ENCODE measurements at places on chromosomes 1 and 21.

DNA sequence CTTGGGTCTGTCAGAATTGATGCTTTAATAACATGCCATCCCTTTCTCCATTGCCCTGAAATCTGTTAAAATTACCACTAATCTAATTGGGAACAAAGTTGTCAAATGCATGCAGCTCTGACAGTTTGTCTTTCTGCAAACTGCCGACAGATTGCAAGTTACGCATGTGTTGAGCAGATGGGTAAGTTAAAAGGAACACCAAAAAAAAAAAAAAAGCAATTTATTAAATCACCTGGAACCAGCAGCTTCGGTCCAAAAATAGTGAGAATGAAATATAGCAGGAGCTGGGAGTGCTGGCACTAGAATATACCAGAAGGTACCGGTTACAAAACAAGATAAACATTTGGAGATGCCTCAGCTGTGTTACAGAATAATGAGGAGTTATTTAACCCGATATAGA, 149.6 kb upstream of the C1orf87 start:
- no peak for DNase-seq

DNA sequence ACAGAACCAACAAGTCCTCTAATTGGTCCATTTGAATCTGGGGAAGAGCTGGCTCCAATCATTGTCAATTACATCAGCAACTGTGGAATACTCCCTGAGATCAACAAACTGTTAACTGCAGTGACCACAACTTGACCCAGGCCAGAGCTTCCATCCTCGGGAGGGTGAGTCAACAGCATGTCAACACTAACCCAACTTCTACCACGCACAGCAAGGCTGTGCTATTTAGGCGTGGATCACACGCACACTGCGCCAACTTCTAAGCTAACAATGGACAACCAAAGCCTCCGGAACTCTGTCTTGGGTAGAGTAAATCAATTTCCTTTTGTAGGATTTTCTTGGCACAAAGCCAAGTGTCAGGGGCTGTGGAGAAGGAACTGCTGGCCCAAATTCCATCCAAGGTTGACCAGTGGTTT, 30.4 kb downstream of the APP start:
- no peak for DNase-seq

DNA sequence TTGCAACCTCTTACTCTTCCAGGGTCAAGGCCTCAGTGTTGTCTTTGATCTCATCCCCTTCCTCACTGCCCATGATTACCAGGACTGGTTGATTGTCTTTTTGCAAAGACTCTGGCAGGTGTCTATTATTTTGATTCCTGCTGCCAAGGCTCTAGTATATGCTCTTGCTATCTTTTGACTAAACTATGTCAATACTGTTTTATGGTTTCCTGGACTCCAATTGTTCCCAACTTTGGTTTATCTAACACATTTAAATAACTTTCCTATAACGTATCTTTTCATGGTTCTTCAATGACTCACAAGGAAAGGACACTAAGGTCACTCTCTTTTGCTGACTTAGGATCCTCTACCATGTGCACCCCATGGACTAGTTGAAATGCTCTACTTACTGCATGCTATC, 141.5 kb downstream of the PTPRC start:
- DNase-seq = no peak

DNA sequence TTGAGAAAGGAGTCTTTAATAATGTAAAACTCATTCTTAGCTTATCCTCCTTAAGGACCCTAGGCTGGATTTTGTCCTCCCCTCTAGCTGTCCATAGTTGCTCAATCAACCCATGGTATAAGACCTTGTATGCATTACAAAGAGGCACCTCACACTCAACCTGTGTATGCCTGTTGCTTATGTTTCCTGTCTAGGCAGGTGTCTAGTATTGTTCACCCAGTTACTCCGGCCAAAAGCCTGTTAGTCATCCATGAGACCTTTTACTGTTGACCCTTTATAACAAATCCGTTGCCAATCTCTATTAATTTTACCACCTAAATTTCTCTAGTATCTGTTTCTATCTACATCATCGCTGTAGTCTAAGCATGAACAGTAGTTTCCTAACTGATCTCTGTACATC, 3.7 kb downstream of the LYPLAL1 start:
- DNase-seq = no peak

- no peak for DNase-seq
These were observed 1.1 kb upstream of the KCNE2 start for GRCh38 chr21:34362670-34363069.

Data from stimulated activated CD4-positive, alpha-beta T cell treated with anti-CD3 and anti-CD28 coated beads, Interleukin-1b, Interleukin-23, amount 100 ng/mL, for 1 hour (primary cell).